ENCODE measurements at places on chromosomes 13 and 19.

GRCh38 chr19:17969096-17969792, 2.3 kb downstream of the KCNN1 start:
- no peak for DNase-seq

DNA sequence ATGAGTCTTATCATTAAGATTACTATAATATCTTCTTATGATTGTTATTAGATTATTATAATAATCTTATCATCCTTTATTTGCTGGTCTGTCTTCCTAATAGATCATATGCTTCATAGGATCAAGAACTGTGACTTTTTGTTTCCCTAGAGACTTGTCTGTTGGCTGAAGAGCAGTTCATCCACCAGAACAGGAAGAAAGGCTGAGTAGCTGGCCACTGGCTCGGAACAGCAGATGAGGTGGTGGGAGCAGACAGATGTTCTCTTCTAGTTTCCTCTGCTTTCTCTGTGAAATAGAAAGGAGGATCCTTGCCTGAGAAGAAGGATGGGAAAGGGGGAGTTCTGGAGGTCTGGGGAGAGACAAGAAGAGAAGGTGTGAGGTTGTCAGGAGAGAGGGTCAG, 120.0 kb downstream of the CCNA1 start:
- no peak for DNase-seq

GRCh38 chr13:43472980-43473379, 313.8 kb downstream of the ENOX1 start:
- no peak for DNase-seq

DNA sequence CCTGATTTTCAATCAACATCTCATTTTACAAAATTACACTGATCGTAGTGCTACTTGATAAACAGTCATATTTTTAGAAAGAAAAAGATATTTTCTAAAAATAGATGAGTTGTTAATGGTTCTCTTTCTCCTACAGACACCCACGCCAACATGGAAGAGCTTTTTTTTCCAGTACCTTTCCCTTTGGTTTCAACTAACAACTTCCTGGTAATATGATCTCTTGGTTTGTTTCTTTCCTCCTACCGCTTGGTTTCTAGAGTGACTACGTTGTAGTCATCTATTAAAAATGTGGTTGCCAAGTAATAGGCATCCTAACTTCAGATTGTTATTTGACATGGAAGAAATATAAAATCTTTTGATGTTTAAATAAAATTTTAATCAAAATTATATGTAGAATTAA, 189.0 kb downstream of the LACC1 start:
- DNase-seq, result no peak

- no peak for DNase-seq
Measured at GRCh38 chr19:34676697-34677385, at the start of gene SCGB2B2. TSS of gene SCGB2B2 (minus strand) at chr19:34677159. CDS start at chr19:34594563, 82,596 bp downstream.

DNA sequence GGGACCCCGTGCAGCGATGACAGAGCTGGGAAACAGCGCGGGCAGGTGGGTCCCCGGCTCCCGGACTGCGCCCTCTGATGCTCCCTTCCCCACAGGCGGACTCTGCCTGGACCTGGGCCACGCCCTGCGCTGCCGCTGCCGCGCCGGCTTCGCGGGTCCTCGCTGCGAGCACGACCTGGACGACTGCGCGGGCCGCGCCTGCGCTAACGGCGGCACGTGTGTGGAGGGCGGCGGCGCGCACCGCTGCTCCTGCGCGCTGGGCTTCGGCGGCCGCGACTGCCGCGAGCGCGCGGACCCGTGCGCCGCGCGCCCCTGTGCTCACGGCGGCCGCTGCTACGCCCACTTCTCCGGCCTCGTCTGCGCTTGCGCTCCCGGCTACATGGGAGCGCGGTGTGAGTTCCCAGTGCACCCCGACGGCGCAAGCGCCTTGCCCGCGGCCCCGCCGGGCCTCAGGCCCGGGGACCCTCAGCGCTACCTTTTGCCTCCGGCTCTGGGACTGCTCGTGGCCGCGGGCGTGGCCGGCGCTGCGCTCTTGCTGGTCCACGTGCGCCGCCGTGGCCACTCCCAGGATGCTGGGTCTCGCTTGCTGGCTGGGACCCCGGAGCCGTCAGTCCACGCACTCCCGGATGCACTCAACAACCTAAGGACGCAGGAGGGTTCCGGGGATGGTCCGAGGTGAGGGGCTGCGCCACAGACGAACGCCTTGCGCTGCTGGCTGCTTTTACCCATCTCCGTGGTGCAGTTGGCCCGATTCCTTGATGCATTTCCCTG, 7.8 kb upstream of the SELENOV start:
- peak; percentile 27 for DNase-seq

GRCh38 chr13:42038661-42039456, 9.6 kb upstream of the DGKH start:
- no peak for DNase-seq

DNA sequence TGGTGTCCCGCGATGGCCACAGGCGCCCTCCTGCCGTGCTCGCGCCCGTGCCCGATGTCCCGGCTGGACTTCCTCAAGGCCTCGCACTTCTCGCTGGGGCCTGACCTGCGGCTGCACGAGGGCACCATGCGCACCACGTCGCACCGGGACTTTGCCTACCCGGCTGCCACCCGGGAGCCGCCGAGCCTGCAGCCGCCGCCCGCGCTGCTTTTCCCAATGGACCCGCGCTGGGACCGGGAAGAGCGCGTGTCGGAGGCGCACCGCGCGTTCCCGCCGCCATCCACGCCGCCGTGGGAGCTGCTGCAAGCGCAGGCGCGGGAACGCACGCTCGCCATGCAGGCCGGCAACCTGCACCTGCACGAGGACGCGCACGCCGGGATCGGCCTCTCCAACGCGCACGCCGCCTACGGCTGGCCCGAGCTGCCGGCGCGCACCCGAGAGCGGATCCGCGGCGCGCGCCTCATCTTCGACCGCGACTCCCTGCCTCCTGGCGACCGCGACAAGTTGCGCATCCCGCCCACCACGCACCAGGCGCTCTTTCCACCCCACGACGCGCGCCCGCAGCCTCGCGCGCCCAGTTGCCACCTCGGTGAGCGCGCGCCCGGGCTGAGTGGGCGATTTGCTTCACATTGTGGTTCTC, 12.1 kb upstream of the PEX11G start:
- DNase-seq, result peak; percentile 27

DNA sequence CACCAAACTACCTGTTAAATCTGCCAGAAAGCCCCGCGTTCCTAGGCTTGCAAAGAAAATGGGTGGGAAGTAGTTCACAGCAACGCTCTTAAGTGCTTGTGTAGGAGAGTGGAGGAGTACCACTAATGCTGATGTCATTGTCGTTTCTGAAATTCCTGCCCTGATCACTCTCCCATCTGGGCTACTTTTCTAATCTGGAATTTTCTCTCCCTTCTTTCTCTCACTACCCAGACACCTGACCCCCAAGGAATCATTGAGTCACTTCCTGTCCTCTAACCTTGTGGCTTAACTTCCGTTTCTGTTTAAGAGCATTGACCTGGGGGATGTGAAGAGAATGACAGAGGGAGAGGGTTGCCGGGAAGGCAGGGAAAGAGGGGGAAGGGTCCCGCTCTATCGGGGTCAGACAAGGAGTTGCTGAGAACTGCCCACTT, 98.7 kb downstream of the STARD13 start:
- DNase-seq, result no peak

- DNase-seq, result no peak
Measured at GRCh38 chr19:35090160-35090505, 25.5 kb upstream of the FXYD3 start.

GRCh38 chr19:29623726-29624488, 17.8 kb downstream of the POP4 start:
- no peak for DNase-seq

GRCh38 chr13:27918918-27919658, 712 bp upstream of the PDX1 start:
- DNase-seq, result no peak

GRCh38 chr13:90108547-90108946, 1238.9 kb upstream of the MIR17HG start:
- DNase-seq, result no peak

DNA sequence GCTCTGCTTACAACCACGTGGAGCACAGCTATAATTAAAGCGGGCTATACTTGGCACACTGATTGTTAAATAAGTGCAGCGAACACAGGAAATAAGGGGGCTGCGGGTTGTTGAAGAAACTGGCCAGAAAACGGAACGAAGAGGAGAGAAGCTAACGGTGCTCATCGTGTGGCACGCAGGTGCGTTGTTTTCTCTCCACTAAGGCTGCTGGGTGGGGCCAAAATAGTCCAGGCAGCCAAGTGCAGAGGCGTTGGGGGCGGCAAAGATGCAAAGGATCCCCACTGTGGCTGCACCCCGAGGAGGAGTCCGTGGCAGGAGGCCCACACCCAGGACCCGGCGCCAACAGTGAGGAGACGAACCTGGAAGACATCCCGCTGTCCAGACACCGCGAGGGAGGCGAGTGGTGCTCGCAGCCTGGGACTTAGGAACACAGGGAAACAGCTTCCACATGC, 8.1 kb upstream of the ARL11 start:
- no peak for DNase-seq

DNA sequence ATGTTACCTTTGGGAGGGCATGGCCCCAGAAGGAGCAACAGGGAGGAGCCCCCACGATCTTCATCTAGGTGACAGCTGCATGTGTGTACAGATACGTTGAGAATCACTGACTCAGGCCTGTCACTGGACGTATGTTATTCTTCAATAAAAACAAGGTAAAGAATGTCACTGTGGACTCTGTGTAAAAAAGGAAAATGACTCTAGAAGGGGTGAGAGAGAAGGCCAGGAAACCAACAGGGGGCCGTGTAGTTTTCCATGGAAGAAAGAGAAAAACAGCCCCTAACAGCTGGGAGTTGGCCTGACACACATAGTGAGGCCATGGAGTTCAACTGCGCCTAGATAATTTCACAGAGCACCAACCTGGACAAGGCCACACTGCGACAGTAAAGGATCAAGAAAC, 1.9 kb upstream of the LYPD3 start:
- no peak for DNase-seq

DNA sequence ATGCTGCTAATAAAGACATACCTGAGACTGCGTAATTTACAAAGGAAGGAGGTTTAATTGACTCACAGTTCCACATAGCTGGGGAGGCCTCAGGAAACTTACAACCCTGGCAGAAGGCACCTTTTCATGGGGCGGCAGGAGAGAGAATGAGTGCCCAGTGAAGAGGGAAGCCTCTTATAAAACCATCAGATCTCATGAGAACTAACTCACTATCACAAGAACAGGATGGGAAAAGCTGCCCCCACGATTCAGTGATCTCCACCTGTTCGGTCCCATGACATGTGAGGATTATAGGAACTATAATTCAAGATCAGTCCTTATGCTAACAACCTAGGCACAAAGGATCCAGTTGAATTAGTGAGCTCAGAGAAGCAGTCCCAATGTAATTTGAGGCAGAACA, 59.4 kb downstream of the GPC6 start:
- DNase-seq, result no peak

GRCh38 chr13:90416519-90416918, 931.0 kb upstream of the MIR17HG start:
- no peak for DNase-seq

DNA sequence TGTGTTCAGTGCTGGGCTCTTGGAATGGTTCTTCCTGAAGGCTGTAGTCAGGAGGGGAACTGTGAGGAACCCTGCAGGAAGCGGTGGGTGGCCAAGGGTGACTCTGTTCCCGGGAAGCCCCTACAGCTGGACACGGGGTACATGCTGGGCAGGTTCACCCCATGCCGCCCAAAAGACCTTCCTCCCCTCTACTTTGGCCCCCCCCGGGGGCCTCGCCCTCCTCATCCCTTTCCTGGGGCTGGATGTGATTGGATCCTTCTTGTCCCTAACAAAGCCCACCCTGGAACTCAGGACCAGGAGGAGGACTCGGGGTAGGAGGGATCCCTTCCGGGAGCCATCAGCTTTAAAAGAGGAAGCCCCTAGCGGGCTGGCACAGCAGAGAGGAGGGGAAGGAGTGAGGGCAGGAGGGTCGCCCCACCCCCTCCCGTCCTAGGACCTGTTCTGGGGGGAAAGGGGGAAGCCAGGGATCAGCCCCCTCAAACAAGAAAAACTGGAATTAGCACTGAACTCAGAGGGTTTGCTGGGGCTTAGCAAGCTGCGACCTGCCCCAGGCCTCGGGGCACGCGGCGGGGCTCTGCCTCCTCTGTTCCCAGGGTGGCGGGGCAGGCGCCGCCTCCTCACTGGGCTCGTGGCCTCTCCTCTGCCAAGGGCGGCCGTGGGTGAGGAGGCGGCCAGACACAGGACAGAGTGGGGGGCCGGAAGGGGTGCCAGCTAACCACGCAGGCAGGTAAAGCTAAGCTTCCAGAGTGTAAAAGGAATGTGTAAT, 4.0 kb downstream of the CEBPA start:
- DNase-seq, result no peak

DNA sequence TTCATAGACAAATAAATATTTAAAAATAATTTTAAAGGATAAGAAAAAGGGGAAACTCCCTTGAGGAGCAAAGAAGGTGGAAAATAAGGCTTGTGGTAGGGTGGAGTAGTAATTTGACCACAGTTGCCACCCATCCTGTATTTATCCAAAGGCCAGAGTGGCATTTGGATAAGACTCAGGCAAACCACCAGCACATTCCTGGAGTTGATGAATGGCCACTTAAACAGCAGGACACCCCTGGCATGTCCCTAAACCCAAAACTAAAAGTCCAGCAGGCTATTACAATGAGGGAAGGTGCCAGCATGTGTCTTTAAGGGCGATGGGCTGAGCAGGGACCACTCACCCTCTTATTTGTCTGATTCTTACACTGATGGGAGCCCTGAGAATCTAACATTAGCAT, 9.8 kb upstream of the FRY start:
- DNase-seq, result no peak

DNA sequence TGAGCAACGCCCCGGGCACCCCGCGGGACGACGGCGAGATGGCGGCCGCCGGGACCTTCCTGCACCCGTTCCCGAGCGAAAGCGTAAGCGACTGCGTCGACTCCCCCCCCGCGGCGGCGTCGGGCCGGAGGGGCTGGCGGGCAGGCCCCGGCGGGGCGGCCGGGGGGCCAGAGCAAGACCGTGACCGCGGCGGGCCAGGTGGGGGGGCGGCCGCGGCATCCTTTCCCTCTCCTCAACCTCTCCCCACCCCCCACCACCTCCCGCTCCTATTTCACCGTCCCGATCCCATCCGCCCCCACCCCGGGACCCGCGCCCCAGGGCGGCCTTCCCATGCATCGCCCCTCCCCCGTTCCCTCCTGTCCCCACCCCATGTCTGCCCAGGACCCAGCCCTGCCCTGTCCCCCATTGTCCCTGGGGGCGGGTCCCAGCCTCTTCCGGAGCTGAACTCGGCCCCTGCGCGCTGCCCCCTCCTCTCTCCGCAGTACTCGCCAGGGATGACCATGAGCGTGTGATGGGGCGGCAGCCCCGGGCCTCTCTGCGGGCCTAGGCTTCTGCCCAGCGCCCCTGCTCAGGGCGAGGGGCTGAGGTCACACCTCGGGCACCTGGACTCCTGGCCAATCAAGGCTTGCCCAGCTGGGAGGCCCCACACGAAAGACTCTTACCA, 4.1 kb downstream of the ISYNA1 start:
- no peak for DNase-seq
